ENCODE measurements at places on chromosomes 2 and 18.

GRCh38 chr2:206274434-206275311, at the start of gene ZDBF2:
Gene ZDBF2, plus strand, starts transcription at chr2:206274663. Its CDS starts 7,187 bp downstream, at chr2:206281850.
- DNase-seq: peak; percentile 45

- no peak for DNase-seq
Observed at GRCh38 chr2:188328419-188328818, 36.7 kb downstream of the GULP1 start.

DNA sequence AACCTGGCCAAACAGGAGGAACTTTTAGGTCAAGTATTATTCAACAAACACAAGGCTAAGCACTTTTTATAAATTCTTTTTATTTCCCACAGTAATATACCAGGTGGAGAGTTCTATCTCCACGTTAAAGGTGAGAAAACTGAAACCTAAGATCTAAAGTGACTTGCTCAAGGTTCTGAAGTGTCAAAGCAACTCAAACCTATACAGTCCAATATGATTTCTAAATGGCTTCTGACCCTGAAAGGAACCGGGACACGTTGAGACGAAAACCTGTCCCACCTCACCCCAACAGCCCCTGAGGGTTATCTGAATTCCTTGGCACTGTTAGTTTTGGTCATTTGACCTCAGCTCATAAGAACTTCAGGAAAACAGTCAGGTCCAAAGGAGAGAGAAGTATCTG, 814.5 kb upstream of the LRATD1 start:
- DNase-seq: no peak

DNA sequence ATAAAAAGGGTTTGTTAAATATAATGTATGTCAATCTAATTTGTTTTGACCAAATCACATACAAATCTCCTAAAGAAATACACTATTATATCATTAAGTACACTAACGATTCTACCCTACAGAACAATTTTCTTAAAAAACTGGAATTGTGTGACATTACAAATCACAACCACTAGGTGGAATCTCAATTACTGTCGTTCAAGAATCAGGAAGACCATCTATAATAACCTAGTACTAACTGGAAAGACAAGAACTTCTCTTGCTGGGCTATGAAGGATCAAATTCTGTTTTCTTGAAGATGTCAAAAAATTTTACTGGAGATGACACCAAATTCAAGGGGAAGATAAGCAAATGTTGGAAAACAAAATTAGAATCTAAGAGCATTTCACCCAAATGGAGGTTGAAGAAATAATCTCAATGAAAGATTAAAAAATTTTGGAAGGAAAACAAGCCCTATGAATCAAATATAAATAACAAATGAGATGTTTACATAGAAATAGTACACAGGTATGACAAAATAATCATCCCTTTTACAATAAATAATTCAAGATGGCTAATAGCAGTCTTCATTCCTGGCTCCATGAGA, 110.9 kb downstream of the STK39 start:
- no peak for DNase-seq

GRCh38 chr2:64913357-64913869, 75.8 kb upstream of the SLC1A4 start:
- no peak for DNase-seq

DNA sequence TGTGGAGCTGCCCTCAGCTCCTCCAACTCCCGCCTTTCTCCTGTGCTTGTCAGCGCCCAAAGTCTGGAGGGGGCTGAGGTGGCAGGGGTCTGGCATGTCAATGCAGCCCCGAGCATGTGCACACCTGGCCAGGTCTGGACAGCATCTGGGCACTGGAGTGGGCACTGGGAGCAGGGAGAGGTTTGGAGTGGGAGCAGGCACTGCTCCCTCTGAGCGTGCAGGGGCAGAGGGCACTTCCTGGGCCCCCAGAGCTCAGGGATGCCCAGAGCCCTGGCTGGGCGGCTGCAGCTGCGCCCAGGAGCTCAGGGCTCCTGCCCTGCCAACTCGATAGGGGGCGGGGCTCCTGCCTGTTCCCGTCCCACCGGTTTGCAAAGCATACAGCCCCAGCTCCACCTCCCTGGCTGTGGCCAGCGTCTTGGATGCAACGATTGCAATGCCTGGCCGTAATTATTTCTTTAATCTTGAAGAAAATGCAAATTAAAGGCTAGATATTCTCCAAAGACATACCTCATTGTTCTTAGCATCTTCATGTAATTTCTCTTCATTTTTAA, 57.4 kb upstream of the LDAH start:
- DNase-seq: no peak

GRCh38 chr2:205361970-205362369, 320.3 kb upstream of the NRP2 start:
- no peak for DNase-seq

GRCh38 chr2:25885933-25886332, 7.6 kb upstream of the ASXL2 start:
- DNase-seq: no peak

GRCh38 chr2:129499747-129500146, 479.7 kb upstream of the RAB6C start:
- DNase-seq: no peak

- DNase-seq: no peak
Observed at GRCh38 chr2:27713201-27713600, 49.5 kb downstream of the SLC4A1AP start.

DNA sequence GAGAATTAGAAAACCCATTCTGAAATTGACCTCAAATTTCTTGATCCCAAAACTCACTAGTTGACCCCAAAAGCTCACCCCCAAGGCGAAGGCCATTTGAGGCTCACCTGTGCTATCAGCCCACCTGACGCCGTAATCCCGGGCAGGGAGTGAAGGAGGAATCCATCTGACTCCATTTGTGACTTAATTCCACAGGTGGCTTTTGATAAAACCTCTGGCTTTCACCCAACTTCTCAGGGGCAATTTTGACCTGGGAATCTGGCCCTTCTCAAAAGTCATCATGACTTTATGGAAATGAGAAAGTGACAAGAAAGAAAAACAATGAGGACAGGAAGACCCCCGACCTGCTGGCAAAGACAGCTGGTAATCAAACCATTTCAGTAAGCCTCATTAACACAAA, 86.9 kb upstream of the SALL3 start:
- no peak for DNase-seq

GRCh38 chr18:8139891-8140406, 469.3 kb upstream of the RAB12 start:
- no peak for DNase-seq

- no peak for DNase-seq
Observed at GRCh38 chr2:80548469-80548868, 243.9 kb upstream of the LRRTM1 start.

- DNase-seq: no peak
Observed at GRCh38 chr2:97730245-97730644, 16.9 kb downstream of the ZAP70 start.

DNA sequence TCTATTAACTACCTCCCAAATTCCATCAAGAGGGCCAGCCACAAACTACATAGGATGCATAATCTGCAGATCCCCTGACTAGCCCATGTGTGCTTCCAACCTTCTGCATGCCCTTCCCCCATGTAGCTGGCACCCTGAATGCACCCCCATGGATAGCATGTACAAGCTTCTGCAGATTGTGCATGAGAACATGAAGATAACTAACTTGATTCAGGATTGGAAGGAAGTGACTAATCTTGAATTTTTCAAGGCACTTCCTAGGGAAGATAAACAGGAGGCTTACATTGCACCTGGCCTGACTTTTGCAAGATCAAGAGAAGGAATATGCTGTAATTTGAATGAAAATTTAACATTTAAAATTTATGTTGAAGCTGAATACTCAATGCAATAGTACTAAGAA, 66.7 kb downstream of the CDC42EP3 start:
- DNase-seq: no peak

- DNase-seq: no peak
Observed at GRCh38 chr18:75063196-75063595, 145.7 kb downstream of the PTGR3 start.

DNA sequence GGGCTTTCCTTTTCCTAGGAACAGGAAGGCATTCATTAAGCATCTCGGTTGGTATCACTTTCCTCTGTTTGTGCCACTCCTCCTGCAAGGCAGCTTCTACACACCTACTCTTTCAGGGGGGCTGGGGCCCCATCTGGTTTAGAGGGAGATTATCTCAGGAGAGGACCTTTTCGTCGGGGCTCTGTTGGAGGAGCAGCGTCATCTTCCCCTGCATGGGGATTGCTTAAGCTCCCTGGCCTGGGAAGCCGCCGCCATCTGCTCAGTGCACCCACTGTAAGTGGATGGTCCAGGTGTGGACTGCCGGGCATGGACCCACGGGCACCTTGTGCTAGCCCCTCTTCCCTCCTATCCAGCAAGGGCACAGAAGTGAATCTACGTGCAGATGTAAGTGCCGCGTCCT, 355.3 kb upstream of the SMIM21 start:
- DNase-seq: no peak

DNA sequence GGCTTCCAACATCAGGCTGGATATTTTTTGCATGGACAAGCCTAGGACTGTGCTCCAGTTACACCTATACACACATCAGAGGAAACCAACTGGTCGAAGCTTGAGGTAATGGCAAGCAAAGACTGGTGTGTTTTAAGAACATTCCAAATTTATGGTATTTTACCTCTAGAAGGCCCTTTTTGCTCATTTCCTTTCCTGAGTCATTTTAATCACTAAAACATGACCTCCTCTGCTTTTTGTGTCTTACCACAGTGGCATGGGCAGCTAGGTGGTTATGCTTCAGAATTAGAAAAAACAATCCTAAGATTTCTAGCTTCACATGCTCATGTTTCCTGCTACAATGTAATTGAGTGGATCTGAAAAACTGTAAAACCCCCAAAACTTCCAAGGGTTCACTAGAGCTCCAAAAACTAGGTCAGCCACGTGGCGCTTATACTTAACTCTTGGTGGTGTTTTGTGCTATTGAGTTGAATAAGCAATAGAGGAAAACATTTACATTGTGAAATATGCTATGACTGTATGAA, 30.6 kb upstream of the CHRNA1 start:
- no peak for DNase-seq

DNA sequence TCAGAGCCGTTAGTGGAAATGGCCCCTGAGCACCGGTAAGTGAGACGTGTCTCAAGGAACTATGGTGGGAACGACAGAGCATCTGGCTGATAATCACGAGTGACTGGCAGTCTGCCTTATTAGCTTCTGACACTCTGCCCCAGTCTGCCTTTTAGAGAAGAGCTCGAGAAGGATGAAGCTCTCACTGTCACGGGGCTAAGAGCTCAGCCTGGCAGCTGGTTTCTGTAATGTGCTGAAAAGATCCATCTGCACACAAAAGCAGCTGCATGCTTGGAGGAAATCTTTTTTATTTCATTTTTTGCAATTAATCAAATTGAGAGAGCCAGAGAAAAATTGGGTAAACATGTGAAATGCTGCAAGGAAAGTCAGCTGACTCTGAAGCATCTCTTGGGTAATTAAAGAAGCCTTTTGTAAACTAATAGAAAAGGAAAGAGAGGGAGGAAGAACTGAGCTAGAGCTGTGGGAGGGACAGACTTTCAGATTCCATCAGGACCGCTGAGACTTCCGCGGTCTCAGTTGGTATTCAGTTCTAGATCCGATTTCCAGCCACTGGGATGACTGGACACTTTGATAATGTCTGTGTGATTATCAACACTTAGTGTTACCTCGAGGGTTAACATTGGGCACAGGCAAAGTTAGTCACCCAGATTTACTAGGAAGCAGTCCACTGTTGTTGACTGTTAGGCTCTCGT, 24.4 kb downstream of the MBP start:
- no peak for DNase-seq

DNA sequence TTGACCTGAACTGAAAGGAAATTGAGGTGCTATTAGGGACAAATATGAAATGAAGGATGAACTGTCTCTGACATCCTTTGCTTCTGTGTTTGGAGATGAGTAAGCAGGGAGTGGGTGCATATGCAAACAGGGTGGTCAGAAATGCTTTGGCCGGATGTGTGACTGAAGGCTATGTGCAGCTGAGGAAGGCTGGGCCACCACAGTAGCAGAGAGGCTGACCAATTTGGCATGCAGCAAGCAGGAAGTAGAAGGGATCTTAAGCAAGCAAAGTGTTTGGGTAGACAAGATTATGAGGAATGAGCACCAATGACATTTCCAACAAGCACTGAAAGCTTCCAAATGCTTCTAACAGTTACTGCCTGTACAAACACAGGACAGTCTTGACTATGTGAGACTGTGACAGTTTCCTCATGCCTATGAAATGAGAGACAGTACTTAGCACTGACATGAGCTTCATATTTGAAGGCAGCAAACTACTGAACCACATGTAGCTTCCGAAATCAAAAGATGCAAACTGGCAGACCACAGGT, 3.3 kb upstream of the ACTR3 start:
- peak; percentile 75 for DNase-seq

- DNase-seq: no peak
Observed at GRCh38 chr2:3065928-3066327, 311.7 kb downstream of the EIPR1 start.

DNA sequence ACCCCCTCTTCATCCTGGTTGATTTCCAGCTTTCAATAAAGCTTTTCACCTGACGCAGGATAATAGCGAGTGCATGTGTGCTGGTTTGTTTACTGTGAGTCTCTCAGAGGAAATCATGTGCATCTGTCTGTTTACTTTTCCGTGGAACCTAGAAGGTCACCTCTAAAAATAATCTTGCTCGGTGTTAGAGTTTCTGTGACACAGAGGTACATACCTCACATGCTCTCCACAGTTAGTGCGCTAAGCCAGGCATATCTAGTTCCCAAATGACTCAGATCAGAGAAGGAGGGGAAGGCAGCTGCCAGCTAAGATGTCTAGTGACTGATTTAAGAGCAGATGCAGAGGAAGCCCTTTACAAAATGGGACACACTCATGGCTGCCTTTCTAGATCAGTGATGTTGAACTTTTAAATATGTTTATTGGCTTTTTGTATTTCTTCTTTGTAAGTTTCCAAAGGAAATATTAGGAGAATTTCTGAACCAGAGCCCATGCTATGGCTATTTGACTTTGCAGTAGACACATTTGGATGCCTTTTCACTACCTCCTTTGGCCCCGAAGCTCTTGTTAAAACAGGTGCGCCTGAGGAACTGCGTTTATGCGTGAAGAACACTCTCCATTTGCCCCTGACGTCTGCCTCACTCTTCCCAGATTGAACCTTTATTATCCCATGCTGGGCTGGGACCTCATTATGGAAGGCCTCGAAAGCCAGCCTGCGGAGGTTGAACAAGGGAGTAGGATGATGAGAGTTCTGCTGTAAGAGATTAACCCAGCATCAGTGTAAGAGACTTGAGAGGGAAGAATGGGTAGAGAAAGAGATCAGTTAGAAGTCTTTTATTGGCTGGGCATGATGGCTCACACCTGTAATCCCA, 145.6 kb downstream of the FAM161A start:
- peak; percentile 52 for DNase-seq

DNA sequence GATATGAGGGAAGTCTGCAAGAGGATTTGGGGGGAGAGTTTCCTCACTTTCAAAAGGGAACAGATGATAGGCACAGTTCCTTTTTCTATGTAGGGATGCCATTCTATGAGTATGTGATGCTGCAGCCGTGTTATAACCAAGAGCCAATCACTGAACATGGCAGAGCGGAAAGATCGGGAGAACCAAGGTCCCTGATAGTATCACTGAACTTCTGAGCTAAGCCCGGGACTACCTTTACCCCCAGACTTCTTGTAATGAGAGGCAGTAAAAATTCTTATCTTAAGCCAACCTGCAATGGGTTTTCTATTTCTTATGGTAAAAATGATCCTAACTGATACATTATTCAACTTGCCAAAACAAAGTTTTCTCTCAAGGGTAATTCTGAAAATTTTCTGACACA, 21.6 kb upstream of the SLC1A4 start:
- DNase-seq: no peak

Measured in GM18507 (cell line).